Stimulated activated CD4-positive, alpha-beta T cell treated with anti-CD3 and anti-CD28 coated beads, Interleukin-15, amount 100 ng/mL, for 1 hour (primary cell): ENCODE measurements at places on chromosomes 16 and 17.

DNA sequence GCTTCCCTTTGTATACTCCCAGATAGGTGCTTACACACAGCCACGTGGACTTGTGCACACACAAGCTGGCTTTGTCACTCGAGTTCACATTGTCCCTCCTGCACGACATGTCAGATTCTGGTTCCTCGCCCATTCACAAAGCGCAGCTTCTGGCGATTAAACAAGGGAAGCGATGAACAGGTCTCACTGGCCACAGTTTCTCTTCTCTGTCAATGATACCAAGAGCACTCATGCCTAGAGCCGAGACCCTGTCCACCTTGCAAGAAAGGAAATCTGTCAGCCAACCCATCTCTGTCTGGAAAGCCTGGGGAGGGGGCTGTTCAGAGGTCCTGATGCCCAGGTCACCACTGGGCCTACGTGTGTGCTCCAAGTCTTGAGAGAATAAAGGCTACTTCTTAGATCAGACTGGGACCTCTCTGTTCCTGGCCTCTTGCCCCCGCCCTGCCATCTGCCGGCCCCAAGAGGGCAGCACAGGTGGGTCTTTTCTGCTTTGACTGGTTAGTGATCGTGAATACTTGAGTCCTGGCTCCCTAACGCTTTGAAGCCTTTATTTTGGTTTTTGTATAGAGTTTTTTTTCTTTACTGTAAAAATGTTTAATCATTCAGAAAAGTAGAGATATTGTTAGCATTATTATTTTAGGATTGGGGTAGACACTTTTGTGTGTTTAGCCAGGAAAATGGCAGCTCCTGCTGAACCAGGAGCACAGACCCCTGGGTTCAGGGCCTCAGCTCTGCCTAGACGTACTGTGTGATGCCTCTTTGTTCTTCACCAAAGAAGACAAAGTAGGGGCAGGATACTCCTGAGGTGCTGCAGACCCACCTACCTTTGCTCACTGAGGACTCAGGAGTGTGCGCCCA lies 104.7 kb downstream of the MRM1 start:
- DNase-seq = peak; percentile 35

DNA sequence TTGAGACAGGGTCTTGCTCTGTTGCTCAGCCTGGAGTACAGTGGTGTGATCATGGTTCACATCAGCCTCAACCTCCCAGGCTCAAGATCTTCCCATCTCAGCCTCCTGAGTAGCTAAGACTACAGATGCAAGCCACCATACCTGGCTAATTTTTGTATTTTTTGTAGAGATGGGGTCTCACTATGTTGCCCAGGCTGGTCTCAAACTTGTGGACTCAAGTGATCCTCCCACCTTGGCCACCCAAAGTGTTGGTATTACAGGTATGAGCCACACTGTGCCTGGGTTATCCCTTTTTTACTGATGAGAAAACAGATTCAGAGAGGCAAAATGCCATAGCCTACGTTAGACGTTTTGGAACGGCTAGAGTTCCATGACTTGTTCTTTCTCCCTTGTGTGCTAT lies 30.1 kb downstream of the SNX29 start:
- DNase-seq = no peak

GRCh38 chr17:21218101-21218500 lies 4.1 kb upstream of the TMEM11 start:
- no peak for DNase-seq

- DNase-seq = no peak
Measured at GRCh38 chr17:11178581-11178980, 62.4 kb upstream of the SHISA6 start.

GRCh38 chr16:8943966-8944759 lies 19.5 kb downstream of the USP7 start:
- DNase-seq = no peak

DNA sequence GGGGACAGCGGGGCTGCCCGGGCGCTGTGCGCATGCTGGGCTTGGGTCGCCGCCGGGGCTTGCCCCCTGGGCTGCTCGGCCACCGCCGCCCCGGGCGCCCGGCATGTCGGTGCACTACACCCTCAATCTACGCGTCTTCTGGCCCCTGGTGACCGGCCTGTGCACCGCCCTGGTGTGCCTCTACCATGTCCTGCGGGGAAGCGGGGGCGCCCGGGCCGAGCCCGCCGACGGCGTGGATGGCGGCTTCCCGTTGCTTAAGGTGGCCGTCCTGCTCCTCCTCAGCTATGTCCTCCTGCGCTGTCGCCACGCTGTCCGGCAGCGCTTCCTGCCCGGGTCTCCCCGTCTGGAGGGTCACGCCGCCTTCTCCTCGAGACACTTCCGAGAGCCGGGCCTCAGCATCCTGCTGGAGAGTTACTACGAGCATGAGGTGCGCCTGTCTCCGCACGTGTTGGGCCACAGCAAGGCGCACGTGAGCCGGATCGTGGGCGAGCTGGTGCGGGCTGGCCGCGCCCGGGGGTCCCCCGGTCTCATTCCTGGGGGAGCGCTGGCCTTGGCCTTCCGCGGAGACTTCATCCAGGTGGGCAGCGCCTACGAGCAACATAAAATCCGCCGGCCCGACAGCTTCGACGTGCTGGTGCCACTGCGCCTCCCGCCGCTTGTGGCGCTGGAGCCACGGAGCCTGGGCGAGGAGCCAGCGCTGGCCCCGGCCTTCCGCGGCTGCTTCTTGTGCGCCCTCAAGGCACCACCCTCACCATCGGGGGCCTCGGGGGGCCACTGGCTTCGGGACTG lies 789 bp downstream of the ITPRIPL2 start:
- DNase-seq = no peak

- no peak for DNase-seq
Measured at GRCh38 chr16:10812312-10813098, 6.1 kb downstream of the TVP23A start.

GRCh38 chr17:57062865-57063264 lies 22.2 kb upstream of the AKAP1 start:
- no peak for DNase-seq

- DNase-seq = no peak
Measured at GRCh38 chr16:48106446-48106845, 49.3 kb downstream of the ABCC12 start.
